ENCODE measurements at places on chromosomes 1 and 21.

- DNase-seq: no peak
Observed at GRCh38 chr1:30450818-30451233, 272.6 kb downstream of the MATN1 start.

DNA sequence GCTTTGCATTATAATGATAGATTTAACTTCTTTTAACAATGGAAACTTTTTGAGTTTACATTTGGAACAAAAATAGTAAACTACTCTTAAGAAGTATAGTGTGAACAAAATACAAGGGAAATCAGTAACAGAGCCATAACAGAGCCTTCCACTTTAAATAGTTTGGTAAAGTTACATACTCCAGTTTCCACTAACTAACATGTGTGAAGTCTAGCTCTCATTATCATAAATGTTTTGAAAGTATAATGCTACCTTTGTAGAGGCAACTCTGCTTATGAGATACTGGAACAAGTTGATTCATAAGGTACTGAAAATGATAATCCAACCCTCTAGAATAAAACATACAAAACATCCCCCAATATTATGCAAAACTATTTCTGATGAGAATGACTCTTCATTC is 1155.1 kb upstream of the ADGRL2 start:
- no peak for DNase-seq

DNA sequence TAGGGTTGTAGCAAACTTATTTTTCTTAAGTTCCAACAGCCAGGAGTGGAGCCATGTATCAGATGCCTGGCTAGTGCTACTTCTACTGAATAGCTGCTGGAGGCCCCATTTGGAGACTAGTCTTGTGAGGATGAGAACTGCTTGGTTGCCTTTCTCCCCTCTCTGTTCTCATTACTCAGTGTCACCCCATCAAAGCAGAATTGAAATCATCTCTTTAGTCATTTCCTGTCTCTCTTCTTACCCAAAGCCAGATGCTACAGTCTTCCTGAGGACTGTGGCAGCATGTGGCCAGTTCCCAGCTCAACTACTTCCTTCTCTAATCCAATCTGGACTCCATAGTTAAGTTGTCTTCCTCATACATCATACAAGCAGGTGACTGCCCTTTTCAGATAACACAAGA is 197.5 kb downstream of the BRINP2 start:
- no peak for DNase-seq

DNA sequence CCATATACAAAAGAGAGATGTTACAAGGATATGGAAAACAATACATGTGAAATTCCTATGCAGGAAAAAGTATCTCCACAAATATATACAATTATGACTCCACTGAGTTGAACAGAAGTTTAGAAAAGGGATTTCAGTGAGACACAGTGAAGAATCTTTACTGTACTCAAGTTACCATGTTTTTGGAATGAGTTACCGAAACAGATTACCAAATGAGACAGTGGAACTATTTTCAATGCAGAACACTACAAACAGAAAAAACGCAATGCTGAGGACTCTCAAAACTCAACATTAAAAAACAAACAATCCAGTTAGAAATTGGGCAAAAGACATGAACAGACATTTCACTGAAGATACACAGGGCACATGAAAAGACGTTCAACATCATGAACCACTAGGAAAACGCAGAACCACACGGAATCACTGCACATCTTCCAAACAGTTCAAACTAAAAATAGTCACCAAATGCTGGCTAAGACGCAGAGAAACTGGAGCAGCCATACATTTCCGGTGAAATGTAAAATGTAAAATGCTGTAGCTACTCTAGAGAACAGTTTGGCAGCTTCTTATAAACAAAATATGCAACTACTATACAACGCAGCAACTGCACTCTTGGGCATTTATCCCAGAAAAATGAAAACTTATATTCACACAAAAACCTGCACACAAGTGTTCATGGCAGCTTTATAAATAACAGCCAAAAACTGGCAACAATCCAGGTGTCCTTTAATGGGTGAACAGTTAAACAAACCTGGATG is 118.7 kb downstream of the UBR4 start:
- DNase-seq: no peak

GRCh38 chr21:43929217-43929971 is 64.4 kb downstream of the AGPAT3 start:
- DNase-seq: no peak

- no peak for DNase-seq
Observed at GRCh38 chr1:49251019-49251784, 474.5 kb upstream of the BEND5 start.

DNA sequence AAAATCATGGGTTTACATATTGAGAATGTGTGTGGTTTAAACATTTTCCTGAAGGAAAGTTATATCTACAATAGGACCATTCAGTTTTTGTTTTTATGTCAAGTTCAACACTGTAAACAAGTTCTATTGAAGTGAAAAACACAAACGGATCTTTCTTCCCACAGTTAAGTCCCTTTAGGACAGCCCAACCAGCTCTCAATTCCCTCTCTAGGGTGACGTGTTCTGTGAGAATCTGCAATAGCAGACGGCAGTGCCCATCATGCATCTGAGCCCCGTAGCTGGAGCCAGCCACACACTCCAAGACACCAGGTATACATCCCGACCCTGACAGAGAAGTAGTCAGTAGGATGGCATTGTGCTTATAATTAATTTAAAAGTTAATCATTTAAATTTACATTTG is 26.3 kb upstream of the IVNS1ABP start:
- DNase-seq: no peak

DNA sequence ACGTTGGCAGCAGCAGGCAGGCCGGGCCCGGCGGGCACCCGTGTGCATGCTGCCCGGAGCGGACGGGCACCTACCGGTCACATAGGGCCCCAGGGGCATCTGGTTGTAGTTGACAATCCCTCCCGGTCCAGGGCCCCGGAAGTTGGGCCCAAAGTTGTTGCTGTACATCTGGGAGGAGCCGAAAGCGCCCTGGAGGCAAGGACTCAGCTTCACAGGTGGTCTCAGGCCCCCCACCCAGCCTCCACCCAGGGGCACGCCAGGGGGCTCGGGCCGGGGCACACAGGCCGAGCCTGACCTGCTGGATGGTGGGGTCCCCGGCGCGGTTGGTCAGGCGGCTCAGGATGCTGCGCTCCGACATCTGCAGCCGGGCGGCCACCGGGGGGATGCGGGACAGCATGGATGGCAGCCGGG is 60.6 kb downstream of the KCNAB2 start:
- DNase-seq: no peak

DNA sequence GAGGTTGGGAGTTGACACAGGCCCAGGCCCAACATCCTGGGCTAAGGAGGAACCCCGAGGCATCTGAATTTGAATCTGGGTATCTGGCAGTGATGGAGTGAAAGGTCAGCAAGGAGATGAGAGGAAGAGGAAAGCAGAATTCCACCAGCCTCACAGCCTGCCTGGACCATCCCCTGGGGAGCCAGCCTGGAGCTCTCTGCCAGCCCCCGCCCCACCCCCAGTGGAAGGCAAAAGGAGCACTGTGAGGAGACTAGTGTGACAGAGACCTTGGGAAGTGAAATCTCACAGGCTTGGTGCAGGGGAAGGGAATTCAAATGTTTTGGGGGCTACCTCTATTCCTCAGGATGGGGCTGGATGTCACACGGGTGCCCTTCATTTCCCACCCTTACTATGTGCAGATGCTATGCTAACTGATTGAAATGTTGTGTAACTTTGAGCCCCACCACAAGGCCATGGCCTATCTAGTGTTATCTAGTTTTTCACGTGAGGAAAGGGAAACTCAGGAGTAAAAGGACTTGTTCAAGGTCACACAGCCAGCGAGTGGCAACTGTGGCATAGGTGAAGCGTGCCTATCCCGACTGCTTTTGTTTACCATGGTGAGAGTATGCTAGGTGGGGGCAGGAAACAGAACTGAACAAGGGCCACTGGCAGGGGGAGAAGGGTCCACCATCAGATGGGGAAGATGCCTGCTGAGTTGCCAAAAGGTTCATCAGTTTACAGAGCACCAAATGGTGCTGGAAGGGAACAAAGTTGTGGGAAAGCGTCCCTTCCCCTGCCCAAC is 29.8 kb downstream of the AHDC1 start:
- DNase-seq: no peak

GRCh38 chr21:16797540-16797939 is 715.3 kb upstream of the CXADR start:
- DNase-seq: no peak

GRCh38 chr1:113401728-113402127 is 11.4 kb downstream of the MAGI3 start:
- DNase-seq: no peak

DNA sequence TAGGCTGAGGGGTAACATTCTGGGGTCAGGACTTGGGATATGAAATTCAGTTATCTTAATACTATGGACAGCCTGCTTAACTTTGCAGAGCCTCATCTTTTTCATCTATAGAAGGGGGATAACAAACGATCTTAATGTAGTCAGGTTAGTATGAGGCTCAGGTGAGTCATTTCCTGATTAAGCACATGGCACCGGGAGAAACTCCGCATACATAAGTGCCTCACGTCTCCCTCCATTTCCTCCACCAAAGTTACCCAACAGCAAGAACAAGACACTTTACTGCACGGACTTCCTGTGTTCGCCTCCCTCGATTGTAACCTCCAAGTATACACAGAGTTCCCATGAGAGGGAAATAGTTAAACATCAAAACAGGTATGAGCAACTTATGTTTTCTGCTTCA is 112.7 kb upstream of the COA6 start:
- DNase-seq: no peak

- DNase-seq: no peak
Observed at GRCh38 chr1:248696774-248697173, 5.8 kb downstream of the OR14I1 start.

DNA sequence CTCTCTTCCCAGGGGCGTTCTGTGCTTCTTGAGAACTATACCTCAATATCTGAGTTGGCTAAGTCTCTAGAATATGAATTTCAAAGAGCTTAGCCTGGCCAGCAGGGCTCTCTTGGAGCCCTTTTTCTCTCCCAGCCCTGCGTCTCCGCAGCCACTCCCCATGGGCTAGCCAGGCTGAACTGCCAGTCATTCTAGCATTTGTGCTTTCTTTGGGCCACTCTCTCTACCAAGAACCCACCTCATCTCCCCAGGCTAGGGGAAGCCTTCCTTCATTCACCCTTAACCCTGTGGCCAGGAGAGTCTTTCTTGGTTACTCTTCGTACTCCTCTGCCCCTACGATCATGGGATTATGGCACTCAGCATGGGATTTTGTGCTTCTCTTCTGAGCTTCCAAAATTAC is 18.2 kb downstream of the ABCG1 start:
- DNase-seq: no peak

GRCh38 chr1:206982216-206982615 is 12.0 kb upstream of the FCAMR start:
- DNase-seq: peak; percentile 18

- no peak for DNase-seq
Observed at GRCh38 chr1:200354243-200354642, 55.6 kb downstream of the ZNF281 start.
